ENCODE measurements at places on chromosomes 1 and 21.

GRCh38 chr1:117537291-117537920 is 68.4 kb upstream of the TENT5C start:
- DNase-seq, result no peak

DNA sequence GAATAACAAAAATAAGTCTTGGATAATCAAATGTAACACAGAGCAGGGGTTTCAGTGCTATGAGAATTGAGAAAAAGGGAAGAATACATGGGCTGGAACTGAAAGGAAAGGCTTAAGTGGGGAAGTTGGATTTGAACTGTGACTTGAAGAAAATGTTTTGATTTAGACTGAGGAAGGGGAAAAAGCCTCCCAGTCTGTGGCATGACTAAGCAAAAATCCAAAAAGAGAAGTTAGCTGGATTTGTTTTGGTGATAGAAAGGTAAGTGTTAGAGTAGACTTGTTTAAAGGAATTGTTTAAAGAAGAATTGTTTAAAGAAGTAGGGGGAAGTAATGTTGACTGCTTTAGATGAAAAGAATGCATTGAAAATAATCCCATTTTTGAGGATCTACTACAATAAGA is 46.0 kb downstream of the KCNK2 start:
- DNase-seq, result no peak

DNA sequence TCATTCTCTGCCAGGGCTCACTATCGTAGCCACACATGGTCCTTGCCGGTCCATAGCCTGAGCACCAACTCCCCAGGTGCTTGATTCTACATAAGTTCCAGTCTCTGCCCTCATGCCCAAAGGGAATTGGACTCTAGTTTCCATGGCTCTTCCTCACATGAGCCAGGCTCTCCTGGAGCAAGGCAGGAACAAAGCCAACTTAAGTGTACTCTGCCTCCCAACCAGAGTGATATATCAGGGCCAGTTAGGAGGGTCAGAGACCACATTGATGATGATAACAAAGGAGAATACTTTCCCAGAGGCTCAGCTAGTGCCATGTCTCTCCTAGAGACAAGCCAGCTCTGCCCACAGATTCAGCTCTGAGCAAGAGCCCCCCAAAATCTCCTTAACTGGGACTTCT is 70.9 kb downstream of the ERI3 start:
- no peak for DNase-seq

DNA sequence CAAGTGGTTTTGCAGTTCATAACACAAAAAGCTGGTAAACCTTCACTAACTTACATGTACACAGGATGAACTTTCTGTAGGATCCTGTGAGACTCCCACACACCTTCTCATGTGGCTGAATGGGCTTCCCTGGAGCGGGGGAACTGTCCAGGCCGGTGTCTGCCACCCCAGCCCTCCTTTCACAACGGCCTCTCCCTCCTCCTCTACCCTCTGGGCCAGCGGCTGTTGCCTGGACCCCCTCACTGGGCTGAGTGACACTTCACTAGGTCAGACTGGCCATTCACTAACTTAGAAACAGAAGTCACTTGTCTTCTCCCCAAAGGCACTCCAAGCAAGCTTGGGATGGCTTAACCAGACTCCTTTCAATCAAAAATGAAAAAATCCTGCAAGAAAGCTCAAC is 16.1 kb downstream of the SSU72 start:
- DNase-seq, result no peak

GRCh38 chr1:76279101-76279748 is 204.7 kb downstream of the ST6GALNAC3 start:
- no peak for DNase-seq

GRCh38 chr1:21818656-21819055 is 6.6 kb downstream of the LDLRAD2 start:
- no peak for DNase-seq

GRCh38 chr1:187157552-187157951 is 328.8 kb downstream of the PLA2G4A start:
- DNase-seq, result no peak

- peak; percentile 93 for DNase-seq
Observed at GRCh38 chr1:203906932-203907331, 45.5 kb downstream of the SNRPE start.

- no peak for DNase-seq
Observed at GRCh38 chr1:109268431-109269211, 14.3 kb downstream of the PSRC1 start.

DNA sequence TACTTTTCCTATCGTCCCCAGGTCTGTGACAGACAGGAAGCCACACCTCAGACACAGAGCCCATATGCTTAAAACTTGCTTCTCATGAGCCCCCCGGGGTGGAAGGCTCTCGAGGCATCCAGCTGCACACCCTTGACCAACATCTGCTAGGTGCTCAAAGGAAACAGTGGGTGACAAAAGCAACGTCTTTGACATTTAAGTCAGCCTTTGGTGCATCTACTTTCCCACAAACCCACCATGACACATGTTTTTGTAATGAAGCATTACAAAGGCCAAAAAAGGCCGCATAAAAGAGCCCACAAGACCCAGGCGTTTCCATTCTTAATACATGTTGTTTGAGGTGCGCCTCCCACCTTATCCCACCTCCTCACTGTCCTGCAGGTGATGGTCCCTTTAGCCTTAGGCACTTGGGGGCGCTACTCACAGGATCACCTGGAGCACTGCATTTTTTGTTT is 11.8 kb upstream of the FASLG start:
- peak; percentile 26 for DNase-seq

DNA sequence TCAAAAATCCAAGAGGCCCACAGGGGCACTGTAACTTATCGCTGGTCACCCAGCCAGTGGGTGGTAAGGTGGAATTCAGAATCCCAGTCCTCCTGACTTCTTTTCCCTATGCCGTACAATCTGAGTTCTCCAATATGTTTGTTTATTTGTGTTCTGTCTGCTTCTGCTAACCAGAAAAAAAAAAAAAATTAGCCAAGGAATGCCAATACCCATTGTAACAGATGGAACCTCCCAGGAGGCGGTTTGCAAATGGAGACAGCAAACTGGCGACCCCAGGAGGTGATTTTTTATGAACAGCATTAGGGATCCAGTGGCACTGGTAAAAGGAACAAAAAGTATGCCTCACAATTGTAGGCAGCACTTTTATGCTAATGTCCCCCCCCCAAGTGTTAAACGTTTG is 189.0 kb upstream of the FGGY start:
- no peak for DNase-seq

- DNase-seq, result peak; percentile 41
Observed at GRCh38 chr21:36134803-36135390, at the start of gene CBR3. CBR3 (plus strand) TSS chr21:36135079; CDS start chr21:36135193, 114 bp downstream.

DNA sequence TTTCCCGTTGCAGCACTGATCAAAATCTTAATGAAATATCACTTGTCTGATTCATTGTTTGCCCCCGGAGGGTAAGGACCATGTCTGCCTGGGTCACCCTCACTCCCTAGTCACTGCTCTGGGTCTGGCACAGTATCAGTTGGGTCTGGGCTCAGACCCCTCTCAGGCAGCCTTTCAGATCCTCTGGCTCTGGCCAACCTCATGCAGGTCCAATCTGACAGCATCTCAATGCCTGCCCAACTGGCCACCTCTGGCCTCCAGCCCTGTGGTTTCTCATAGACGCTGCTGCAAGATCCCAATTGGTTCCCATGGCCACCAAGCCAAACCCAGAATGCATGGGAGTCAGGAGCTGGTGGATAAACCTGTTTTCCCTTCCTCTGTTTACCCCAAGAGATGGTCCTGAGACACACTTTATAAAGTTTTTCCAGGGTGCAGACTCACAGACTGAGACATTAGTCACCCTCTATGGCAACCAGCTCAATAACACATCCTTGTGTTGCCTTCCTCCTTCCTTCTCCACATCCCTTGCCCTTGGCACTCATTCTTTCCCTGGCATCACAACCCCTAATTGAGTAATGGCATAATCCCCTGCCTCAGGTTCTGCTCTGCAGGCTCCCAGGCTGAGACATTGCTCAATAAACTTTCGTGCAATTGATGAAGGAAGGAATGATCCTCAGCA is 199.2 kb downstream of the GRIK3 start:
- DNase-seq, result no peak

DNA sequence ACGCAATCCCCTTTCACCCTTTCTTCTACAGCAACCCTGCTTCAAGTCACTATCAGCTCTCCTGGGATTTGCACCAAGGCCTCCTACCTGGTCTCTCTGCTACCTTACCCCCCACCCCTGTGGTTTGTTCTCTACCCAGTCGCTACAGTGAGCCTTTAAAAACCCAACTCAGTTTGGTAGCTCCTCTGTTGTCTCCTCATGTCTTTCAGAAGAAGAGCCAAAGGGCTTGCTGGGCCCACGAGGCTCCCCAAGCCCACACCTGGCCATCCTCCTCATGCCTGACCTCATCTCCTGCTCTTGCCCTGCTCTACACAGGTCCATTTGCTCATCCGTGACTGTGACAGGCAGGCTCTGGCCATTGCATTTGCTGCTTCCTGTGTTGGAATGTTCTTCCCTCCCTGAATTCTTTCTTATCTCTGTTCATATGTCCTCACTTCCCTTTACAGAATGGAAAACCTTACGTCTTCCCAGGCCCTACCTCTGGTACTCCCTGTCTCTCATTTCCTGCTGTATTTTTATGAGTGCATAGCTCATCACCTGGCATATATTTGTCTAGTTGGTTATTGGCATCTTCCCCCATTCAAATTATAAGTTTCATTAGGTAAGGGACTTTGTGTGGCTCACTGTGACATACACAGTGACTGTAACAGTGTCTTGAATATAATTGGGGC is 3.3 kb downstream of the RGS16 start:
- no peak for DNase-seq

DNA sequence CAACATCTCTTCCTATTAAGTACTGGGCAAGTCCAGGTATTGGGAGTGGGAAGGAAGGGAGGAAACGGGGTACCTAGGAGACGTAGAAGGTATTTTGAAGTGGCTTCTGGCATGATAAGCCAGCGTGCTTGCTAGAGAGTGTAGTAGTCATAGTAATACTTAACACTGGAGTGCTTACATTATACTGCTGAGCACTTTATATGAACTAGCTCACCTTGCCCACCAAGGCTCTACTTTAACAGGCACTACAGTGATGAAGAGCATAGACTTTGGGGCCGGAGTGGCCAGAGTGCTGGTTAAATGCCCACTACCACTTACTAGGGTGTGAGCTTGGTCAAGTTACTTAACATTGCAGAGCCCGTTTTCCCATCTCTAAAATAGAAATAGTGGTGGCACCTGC is 61.7 kb downstream of the ACP6 start:
- no peak for DNase-seq

- DNase-seq, result no peak
Observed at GRCh38 chr1:30895382-30895943, 13.1 kb downstream of the SDC3 start.

DNA sequence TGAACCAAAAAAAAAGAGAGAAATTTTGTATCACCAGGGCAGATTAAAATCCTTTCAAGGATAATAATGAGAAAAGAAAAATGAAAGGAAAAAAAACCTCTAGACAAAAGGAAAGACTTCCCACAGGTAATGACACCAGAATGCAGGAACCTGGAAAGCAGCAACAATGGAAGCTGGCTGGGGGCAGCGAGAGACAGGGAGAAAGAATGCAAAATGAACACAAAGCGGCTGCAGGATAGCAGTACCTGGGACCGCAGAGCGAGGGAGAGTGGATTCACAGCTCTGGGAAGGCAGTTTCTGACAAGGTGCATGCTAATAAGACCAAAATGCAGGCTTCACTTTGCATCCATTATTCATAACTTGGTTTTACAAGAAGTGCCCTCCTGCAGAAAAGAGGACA is 349.0 kb downstream of the SIPA1L2 start:
- no peak for DNase-seq

DNA sequence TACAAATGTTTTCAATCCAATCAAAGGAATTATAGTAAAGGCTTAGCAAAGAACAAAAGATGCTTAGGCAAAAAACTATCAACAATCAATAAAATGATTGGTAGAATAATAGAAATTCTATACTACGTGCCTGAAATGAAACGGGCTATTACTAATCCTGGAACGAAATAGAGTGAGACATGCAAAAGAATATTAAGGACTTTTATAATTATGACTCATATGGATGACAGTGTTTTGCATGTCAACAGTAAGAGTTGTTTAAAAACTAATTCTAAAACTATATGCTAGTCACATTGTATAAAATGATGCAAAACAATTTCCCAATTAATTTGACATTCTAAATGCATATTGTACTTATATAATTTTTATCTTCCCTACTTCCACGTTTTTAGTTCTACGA is 35.6 kb downstream of the LRRIQ3 start:
- peak; percentile 59 for DNase-seq

DNA sequence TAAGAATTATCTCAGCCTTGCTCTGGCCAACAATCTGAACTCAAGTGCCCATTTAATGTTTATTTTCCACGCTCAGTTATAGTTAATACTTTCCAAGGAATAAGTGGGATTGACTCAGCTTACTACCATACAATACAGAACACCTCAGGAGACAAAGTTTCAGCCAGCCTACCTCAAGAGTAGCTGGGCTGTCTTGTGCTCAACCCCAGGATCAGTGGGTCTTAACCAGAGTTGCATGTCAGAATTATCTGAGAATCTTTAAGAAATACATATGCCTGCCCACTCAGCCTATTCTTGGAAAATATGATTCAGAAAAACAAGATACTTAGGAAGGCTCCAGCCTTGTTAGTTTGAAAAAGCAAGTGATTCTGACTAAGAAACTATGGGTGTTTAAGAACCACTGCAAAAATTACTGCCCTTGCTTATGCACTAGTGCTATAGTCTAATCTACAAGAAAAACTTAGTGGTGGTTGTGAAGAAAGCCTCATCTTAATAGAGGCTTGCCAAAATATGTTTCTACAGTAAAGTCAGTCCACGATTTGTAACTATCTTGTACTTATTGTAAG is 20.4 kb downstream of the CDC7 start:
- DNase-seq, result no peak

DNA sequence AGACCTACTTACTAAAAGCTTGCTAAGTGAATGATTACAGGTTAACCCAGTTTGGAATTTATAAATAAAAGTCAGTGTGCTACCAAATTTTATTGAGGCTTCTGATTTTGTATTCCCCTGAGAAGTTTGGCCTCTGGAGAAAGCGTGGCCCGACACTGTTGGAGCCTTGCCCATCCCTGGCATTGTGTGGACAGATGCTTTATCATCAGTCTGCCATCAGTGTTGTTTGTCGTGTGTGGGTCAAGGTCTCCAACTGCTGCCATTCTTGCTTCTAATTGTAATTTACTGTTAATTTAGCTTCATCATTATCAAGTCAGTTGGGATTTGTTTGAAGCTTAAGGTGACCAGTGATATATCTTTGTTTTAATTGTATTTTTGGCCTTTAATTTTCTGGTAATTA is 62.0 kb upstream of the LPGAT1 start:
- DNase-seq, result no peak

GRCh38 chr1:7770669-7770996 is 463 bp upstream of the VAMP3 start:
- DNase-seq, result no peak
